ENCODE measurements at places on chromosomes 3 and 15.
A peak's percentile ranks its signal among the peaks of the same experiment; 100 is the strongest.

DNA sequence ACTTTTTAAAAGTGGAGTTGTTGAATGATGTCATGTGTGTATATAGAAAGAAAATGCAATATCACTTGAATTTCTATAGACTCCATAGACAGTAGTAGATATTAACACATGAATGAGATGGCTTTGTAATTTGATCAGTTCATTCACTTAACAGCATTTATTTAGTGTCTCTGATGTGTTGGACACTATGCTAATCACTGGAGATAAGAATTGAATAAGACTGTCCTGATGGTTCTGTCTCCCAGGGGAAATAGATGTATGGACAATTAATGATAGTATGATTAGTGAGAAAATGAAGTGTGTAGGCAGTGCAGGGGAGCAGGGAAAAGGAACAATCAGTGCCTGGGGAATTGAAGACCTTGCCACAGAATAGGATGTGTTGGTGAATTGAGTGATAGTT is 72.9 kb downstream of the RIOX2 start:
- no peak for DNase-seq

- DNase-seq = no peak
These were observed 53.8 kb upstream of the RAB6B start for GRCh38 chr3:133949438-133949837.

DNA sequence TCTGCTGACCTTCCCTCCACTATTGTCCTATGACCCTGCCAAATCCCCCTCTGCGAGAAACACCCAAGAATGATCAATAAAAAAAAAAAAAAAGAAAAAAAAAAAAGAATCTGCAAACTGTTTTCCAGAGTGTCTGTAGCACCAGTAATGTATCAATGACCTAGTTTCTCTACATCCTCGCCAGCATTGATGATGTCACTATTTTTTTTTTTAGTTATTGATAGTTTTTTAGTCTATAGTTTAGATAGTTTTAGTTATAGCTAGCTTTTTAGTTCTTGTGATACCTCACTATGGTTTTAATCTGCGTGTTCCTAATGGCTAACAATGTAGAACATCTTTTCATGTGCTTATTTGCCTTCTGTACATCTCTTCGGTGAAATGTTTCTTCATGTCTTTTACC is 36.1 kb upstream of the XIRP1 start:
- no peak for DNase-seq

DNA sequence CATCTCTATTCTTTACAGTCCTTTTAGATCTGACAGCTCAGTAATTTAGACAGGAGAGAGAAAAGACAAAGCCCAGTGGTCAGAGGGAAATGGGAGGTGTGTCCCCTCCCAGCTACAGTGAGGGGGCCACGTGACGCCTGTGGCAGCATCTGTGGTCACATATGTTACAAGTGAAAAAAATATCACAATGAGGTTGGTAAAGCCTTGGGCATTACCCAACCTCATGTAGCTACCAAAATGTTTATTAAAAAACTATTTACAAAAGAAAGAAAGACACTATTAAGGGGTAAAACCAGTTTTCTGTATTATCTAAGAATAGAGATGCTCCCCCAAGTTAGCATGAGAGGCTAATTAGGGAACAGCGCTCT is 42.9 kb upstream of the PLCL2 start:
- DNase-seq = peak; percentile 35

DNA sequence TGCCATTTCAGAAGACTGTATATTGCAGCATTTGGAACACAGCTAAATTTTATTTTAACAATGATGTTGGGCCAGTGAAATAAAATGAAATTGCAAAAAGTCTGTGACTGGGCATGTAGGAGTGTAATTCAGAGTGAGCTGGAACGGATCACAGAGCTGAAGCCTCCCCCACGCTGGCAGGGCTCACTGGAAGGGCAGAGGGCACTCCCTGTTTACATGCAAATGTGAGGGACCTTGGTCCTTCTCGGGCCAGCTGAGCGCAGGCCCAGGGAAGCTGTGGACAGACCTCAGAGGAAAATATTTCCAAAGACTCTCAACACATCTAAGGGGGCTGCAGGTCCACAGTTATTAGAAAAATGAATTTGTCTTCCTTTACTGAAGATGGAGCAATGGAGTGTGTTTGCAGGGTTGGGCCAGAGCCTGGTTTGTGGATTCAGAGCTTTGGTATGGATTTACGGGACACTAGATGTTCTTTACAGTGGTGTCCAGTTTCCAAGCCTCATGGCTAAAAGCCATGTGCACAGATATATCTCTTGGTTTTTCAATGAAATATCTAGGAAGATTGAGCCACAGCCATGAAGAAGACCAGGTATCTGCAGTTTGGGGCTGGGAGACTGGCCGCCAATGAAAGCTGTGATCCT is 32.0 kb downstream of the TRPM1 start:
- DNase-seq = no peak

DNA sequence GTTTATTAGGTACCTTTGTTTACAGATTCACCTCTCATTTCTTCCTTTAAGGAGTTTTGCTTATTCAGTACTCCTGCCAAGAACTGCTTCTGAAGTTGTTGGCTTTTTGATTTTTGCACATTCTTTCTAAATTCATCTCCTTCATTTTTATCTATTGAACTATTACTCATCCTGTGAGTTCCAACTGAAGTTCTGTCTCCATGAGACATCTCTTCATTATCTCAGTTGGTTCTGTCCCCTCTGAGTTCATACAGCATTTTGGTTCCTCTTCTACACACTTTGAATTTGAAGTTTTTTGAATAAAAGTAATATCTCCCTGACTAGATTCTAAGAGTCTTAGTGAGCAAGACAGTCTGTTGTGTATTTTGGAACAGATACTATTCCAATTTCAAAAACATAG is 299.7 kb downstream of the OTOL1 start:
- no peak for DNase-seq

- DNase-seq = no peak
These were observed 83.0 kb downstream of the RSL24D1 start for GRCh38 chr15:55113736-55114135.

GRCh38 chr15:88664151-88664778 is 25.4 kb downstream of the ISG20 start:
- DNase-seq = peak; percentile 78

- DNase-seq = no peak
These were observed 18.5 kb downstream of the ALCAM start for GRCh38 chr3:105385179-105385578.
